Activated T-helper 9 cell treated with anti-CD3 and anti-CD28 coated beads, Interleukin-2, amount 50 U/mL, for 16 hours (primary cell): ENCODE measurements at places on chromosomes 1 and 21.

- no peak for DNase-seq
Observed at GRCh38 chr1:32910319-32910718, 9.1 kb upstream of the TMEM54 start.

DNA sequence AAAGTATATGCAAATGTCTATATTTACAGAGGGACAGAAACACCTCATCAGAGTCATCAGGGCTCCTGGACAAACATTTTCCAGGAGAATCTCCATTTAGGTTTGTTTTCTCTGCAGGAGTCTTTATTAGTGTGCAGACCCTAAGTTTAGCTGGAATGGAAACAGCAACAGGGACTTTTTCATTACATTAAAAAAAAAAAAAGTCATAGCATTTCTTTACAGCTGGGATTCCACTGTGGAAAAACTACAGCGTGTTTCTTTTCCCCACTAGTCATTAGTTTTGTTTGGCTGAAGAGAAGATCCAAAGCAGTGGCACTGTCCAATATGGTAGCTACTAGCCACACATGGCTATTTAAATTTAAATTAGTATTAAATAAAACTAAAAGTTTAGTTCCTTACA lies 49.6 kb downstream of the LHX4 start:
- no peak for DNase-seq

DNA sequence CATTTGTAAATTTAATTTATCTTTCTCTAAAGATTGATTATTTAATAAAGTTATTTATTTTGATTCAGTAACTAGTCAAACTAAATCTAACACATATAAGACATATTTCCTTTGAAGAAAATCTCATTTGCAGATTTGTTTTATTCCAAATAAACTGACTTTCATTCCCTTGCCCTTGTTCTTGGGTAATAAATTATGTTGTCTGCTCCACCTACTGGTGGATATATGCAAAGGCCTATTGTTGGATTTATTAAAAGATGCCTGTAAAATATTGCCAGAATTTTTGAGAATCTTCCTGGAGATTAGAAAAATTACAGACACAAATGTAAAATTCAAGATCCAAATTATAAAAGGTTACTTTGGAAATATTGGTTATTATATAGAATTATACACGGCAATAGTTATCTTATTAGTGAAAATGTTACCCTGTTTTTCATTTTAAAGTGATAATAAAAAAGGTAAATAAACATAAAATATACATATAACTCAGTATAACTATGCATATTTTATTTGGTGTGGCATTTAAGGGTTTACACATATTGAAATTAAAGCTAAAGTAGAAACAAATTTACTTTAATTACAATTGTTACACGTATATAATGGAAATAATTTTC lies 116.1 kb downstream of the SPATA17 start:
- no peak for DNase-seq

DNA sequence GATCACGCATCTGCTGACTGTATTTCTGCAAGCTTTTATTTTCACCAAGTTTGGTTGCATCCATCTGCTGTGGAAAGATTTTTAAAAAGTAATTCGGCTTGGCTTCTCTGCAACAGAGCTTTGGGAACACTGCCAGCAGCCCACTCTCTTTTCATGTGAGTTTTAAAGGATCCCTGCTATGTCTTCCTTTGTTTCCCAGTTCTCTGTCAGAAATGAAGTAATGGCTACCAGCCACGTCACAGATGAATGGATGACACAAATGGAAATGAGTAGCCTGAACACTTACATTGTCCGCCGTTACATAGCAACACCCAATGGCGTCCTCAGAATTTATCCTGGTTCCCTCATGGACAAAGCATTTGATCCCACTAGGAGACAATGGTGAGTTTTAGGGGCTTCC lies 80.6 kb upstream of the RAVER2 start:
- DNase-seq = no peak

GRCh38 chr1:67945733-67946374 lies 104.6 kb downstream of the DIRAS3 start:
- no peak for DNase-seq

- DNase-seq = no peak
Observed at GRCh38 chr1:234543442-234544086, 64.6 kb upstream of the TARBP1 start.

DNA sequence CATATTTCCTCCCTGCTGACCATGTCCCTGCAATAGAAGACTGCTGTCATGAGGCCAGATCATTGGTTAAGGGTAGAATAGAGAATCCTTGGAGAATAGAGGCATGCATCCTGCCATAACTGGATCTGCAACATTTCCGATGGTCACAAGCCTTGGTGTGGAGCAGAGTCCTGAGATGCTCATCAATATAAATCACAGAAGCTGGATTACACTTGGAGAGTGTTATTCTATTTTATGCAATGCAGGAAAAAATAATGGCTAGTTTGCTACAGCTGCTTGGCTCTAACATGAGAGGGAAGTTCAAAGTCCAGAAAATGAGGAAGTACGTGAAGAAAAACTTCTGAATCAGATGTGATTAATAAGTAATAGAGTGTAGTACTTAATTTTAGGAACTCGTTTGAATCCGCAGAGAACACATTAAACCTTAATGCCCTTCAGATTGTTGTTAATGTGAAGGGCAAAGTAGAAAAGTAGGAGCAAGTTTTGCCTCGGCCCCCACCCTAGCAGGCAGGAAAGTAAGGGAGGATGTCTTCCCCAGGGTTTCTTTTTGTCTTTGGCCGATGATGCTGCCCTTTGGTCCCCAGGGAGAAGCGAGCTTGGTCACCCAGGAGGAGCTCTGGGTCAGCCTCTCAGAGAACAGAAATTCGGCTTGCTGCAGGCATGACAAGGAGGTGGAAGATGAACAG lies 59.5 kb downstream of the KCNK1 start:
- no peak for DNase-seq

- no peak for DNase-seq
Observed at GRCh38 chr1:20319456-20320220, 29.0 kb downstream of the VWA5B1 start.

DNA sequence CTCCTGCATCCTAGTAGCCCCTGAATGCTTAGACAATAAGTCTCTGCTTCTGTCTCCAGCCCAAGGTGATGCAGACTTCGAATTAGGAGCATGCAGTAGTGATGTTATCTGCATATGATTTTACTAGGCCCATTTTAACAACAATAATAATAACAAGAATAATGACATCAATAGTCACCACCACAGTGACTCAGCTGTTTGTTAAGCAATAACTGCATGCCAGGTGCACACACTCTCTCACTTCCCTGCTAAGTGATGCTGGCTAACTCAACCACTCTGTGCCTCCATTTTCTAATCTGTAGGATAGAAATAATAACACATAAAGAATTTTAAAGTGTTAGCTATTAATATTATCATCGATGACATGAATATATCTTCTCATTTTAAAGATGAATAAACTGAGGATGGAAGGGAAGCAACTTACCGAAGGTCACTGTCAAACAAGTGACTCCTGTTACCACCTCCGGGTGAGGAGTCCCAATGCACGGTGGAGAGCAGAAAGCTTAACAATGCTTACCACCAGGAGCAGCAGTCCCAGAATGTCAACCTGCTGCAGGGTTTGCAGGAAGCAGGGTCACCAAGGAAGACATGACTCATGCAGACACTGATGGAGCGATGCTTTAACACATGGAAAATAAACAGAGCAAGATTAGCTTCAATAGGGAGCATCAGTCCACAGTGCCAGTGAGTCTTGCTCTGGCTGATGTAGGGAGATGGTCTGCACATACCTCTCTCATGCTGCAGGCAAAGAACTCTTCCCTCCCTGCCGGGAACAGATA lies 290.2 kb downstream of the SPATA17 start:
- no peak for DNase-seq

GRCh38 chr1:174480324-174480723 lies 32.6 kb downstream of the GPR52 start:
- DNase-seq = no peak

DNA sequence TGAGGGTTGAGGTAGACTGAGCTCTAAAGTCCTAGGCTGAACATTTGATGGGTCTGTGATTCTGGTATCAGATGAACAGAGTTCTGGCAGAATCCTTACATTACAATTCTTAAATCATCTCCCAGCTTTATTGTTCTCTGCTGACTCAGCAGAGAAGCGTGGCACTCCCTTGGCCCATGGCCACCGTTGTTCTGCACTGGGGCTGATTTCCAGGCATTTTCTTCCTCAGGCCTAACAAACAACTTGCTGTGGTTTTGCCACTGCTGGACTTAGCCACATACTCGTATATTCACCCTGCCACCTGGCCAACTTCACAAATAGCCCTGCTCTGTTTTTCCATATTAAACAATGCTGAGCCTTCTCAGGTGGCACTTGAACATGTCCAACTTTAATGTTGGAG lies 223.2 kb downstream of the TNR start:
- no peak for DNase-seq

DNA sequence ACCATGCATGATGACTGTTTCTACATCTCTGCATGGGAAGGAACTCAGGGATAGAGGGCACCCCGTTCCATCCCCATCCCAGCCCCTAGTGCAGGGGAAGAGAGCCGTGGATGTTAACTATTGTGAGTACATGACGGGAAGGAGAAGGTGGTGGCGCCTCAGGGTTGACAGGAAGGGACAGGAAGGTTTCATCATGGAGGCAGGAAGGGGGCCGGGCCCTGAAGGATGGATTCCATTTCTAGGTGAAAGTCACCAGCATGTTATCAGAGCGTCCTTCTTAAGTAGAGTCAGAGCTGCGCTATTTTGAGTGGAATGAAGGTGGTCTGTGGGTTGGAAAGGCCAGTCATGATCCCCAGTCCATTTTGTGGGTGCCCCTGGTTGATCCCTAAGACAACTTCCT lies 25.1 kb upstream of the ZNF648 start:
- DNase-seq = no peak

DNA sequence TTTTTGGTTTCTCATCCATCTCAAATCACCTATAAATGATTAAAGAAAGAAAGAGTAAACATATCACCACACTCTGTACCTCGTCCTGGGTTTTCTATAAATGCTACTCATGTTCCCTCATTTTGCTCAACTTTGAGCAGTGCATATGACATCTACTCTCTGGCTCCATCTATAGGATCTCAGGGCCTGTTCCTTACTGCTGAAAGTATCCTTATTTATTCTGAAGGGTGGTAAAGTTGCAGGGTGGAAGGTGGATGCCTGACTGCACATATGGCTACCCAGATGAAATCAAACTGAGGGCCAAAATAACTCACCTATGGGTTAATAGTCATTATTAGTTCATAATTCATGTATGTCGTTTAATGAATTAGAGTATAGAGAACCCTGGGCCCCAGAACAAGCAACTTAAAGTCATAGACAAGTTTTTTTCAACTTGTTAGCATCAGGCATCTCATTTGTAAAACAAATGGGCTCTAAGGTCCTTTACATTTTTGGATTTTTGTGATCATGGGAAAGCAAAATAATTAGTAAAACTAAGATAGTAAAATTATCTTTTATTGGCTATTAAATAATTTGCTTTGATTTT lies 46.5 kb downstream of the NCF2 start:
- no peak for DNase-seq

DNA sequence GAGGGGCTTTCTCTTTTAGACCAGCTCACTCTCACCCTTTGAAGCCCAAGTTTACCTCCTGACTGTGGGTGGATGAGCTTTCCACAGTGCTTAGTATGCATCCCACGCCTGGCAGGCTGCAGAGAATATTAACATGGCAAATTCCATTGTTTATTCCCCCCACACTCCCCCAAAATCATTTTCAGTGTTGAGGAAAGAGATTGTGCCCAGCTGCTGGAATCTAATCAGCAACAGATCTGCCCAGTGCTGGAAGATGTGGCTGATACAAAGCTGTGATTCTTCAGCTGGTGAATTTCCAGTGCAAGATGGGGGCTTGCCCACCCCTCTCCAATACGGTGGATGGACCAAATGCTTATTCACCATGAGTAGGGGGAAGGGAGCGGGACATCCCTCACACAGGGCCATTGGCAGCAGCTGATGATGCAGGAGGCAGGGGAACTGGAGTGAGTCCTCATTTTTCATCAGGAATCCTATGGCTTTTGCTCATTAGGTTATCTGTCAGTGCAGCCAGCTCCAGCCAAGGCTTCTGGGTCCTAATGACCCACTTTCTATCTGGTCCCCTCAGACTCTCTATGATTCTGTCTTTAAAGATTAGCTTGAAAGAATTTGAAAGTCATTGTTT lies 39.7 kb upstream of the KCNA3 start:
- DNase-seq = no peak

GRCh38 chr1:160672789-160673695 lies 26.2 kb upstream of the SLAMF1 start:
- DNase-seq = no peak

DNA sequence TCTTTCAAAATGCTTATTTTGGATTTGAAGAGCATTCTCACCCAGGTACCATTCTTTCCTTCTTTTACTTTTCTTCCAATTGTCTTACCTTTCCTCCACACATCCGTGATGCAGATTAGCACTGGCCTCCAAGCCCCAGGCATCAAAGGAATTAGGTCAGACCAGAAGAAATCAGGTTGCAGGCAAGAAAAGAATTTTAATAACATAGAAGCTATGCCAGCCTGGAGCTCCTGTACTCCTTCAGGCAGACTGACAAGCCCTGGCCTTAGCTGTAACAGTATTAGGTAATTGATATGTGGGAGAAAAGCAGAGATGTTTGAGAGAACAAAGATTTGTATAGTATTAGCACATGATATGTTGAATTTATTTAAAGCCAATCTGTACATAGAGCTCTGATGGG lies 390.4 kb upstream of the ADGRL2 start:
- no peak for DNase-seq

GRCh38 chr1:53957194-53957818 lies 11.2 kb downstream of the LRRC42 start:
- DNase-seq = no peak

DNA sequence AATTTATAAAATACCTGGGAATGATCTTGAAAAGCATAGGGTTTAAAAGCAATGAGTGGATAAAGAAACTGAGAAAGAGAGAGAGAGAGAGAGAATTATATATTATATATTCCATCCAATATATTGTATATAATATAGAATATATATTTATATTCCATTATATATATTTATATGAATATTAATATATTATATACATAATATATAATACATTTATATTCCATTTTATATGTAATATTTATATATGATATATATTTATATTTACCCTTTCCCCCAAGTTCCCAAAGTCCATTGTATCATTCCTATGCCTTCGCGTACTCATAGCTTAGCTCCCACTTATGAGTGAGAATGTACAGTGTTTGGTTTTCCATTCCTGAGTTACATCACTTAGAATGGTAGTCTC lies 69.9 kb upstream of the SLC35F3 start:
- DNase-seq = no peak
